EH (cell line): ENCODE measurements at places on chromosomes 12 and 14.

DNA sequence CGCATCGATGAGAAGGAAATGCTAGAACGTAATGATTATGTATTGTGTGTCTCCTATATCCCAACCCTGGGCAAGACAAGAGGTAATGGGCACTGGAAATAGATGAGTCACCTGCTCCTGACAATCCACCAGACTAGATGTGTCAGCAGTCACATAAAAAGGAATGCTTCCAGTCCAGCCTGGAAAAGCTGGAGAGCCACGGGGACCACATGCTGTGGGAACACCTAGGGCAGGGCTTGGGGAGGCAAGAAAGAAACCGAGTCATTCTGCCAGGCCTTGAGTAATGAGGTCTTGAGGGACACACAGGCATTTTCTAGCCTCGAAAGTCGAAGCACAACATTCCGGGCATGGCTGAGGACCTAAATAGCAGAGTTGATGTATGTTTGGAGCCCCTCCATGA lies 716.7 kb upstream of the TMEM132C start:
- peak; percentile 87 for DNase-seq

DNA sequence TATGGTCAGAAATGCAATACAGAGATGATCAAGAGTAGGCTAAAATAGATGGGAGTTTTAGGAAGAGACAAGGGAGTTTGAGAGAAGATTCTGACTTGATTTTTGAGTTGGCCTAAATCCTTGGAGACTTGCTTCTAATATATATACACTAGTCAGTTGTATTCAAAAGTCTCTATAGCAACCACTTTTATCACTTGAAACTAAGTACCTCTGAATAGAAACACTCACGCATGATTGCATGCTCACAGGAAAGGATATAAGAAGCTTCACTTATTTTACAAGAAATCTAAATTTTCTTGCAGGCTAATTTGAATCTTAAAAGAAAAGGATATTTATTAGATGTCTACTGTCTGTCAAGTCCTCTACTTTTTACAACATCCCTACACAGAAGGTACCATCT lies 316.8 kb downstream of the SNAPC1 start:
- no peak for DNase-seq

DNA sequence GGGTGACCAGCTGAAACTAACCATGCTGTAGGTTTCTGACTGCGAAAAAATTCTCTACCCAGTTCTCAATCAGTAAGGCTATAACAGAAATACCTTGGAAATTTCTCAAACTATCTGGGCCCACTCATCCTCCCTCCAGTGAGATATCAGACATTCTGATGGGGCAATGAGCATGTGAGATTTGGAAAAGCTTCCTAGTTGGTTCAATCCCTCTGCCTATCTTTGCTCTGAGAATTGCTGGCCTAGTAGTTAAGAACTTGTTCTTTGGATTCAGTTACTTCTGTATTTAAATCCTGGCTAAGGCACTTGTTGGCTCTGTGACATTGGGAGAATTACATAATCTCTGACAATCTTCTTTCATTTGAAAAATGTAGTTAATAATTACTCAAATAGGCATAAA lies 119.4 kb downstream of the SLC15A5 start:
- no peak for DNase-seq

- DNase-seq = peak; percentile 44
Measured at GRCh38 chr12:26627335-26627734, 205.7 kb downstream of the ITPR2 start.

DNA sequence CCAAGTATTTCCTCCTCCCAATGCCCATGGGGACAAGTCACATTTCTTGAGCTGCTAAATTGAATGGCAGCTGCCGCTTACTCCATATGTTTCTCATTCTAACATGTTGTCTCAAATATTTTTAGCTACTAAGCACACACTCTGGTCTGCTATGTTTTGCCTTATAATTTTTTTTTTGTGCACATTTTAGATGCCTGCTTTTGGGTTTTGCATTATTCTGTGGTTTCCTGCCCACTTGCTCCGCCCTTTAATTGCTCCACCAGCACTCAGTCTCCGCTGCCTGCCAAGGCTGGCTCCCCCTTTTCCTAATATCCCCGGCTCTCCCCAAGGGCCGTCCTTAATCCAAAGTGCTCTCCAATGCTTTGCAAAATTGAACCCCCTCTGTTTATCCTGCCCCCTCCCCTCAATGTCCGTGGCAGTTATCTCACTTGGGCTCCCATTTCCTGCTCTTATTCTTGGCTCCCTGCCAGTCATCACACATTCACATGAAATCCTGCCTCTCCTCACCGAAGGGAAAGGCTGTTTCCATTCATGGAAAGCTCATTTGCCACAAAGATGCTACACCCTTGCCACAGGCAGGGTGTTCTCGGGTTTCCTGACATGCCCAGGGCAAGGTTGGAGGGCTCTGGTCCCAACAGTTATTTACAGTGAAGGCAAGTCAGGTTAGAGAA lies 79.4 kb downstream of the C12orf75 start:
- DNase-seq = peak; percentile 76

- DNase-seq = peak; percentile 96
Measured at GRCh38 chr12:122318607-122319605, 52.6 kb upstream of the VPS33A start.

GRCh38 chr14:92922883-92923743 lies at the start of gene CHGA:
Gene CHGA, plus strand, starts transcription at chr14:92923150. Its CDS starts 210 bp downstream, at chr14:92923360.
- DNase-seq = peak; percentile 54

DNA sequence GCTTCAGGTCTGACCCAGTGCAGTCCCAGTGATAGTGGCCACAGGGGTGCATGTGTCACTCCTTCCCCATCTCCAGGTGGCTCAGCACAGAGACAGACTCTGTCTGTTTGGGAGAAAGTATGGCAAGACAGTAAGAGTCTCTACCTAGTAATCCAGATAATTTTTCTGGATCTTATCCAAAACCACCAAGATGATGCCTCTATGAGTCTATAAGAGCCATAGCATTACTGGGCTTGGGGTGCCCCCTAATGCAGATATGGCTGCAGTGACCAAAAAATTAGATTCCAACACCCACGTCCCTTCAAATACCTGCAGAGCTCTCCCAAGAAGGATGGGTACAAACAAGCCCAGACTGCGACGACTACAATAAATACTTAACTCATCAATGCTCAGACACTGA lies 123.8 kb downstream of the GRIP1 start:
- DNase-seq = peak; percentile 4
